Posterior cingulate gyrus (tissue), 11 donors: ENCODE measurements at places on chromosomes 2 and 18.

DNA sequence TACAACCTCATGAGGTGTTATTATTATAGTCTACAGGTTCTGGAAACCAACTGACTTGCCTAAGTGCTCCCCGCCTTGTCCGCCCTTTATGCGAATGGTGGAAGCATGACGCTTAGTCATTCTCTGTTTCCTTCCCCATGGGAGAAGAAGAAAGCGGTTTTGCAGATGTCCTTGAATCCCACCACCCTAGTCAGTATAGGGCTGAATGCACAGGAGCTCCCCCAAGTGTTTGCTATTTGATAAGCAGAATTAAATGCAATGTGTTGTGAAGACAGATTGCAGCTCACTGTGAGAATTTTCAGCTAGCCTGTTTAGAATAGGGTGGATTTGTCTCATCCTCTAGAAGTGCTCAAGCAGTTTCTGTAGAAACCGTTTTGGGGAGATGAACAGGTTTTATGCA, 652.0 kb downstream of the DCC start:
- DNase-seq: no peak

DNA sequence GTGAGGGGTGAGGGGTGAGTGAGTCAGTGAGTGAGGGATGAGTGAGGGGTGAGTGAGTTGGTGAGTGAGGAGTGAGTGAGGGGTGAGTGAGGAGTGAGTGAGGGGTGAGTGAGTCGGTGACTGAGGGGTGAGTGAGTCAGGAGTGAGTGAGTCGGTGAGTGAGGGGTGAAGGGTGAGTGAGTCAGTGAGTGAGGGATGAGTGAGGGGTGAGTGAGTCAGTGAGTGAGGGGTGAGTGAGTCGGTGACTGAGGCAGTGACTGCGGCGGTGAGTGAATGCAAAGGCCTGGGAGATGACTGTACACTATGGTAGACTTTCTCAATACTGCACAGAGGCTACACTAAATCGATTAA, 16.6 kb downstream of the THAP4 start:
- no peak for DNase-seq

- no peak for DNase-seq
Measured at GRCh38 chr18:5951515-5952091, 56.3 kb upstream of the TMEM200C start.

DNA sequence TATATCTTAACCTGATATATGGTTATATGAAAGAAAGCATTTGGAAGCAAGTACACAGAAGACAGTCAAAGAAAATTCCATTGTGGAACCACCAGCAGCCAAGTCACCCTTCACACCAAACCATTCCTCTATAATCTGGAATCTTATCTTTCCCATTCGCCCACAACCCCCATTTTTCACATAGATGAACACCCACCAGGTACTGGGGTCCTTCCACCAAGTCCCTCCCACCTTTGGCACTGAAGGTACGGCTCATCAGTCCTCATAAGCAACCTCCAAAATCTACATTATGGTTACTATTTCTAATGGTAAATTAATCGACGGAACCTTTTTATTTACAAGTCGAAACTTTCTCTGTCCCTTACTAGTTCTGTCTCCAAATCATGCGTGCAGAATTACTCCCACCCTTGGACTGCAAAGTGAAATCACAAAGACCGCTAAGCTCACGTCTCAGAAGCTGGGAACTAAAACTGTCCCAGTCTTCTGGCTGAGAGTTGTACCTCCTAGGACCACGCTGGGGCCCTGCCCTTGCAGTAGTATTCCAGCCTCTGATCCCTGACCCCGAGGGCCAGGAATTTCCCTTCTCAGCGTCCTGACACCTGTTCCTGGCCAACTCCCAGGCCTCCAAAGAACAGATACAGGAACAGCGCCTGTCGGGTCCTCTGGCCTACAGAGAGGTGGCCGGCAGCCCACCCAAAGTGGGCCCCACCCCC, 702 bp downstream of the OLA1 start:
- no peak for DNase-seq

DNA sequence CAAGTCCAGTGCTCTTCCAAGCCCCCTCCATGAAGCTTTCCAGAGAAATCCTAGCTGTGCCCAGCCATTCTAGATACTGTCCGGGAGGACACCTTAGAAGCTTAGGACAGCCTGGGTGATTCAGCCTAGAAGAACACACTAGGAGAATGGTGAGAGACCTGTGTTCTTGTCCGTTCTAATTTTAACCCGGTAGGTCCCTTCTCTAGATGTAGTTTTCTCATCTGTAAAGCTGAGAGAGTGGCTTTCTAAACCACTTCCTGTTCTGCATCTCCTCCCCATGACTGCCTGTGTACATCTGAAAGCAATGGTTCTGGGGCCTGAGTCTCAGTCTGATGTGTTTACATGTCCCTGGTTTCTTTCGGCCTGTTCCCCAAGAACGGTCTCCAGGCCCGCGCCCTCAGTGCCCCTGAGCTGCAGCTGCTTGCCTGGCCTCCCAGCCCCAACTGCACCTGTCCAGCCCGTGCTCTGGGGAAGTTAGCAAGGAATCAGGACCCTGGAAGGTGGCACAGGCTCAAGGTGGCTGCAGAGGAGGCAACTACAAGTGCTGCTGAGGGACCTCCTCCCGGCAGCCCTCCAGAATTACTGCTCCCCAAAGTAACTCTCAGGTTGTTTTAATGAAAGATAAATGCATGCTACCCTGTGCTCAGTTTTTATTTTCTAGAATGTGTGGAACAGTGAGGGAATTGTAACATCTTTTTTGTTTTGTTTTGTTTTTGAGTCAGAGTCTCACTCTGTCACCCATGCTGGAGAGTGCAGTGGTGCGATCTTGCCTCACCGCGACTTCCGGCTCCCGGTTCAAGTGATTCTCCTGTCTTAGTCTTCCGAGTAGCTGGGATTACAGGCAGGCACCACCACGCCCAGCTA, 105.9 kb downstream of the LBH start:
- DNase-seq: no peak

DNA sequence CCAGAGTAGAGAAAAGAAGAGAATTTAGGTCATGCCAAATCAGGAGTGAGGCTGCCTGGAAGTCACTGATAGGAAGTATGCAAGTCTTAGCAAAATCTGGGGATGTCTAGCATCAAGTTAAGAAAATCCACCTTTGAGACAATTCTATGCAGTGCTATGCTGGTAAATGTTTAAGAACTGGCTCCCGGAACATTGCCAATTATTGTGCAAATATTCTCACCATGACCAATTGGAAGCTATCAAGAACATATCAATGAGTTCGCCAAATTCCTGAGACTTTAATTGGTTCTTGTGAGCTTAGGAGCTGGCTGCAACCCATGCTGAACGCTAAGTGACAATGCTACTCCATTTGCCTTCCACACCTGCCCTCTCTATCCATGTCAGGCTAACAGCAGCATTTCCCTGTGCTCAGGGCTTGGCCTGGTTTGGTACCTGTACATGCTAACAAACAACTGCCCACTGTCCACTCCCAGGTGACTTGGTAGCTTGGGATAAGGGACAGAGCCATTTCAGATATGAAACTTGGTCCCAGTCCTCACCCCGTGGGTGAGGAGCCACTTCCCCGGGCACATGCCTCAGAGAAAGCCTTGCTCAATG, 172.9 kb upstream of the KLHL29 start:
- no peak for DNase-seq

- DNase-seq: no peak
Measured at GRCh38 chr2:101107241-101107640, 43.9 kb downstream of the TBC1D8 start.

DNA sequence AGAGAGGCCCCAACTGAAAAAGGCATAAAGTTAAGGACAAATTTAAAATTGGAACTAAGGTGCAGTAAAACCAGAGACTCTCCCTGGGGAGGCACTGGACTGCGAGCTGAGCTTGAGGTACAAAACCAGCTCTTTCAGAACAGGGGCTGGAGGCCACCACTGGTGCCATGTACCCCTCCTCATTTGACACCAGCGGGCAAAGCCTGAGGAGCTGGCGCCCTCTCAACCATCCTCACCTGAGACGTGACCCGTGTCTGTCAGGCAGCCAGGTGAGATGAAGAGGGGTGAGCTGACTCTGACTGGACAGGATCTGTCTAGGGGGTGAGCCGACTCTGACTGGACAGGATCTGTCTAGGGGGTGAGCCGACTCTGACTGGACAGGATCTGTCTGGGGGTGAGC, 68.5 kb downstream of the TMEM18 start:
- DNase-seq: no peak

- DNase-seq: no peak
Measured at GRCh38 chr18:76943542-76944339, 121.4 kb downstream of the ZNF236 start.

DNA sequence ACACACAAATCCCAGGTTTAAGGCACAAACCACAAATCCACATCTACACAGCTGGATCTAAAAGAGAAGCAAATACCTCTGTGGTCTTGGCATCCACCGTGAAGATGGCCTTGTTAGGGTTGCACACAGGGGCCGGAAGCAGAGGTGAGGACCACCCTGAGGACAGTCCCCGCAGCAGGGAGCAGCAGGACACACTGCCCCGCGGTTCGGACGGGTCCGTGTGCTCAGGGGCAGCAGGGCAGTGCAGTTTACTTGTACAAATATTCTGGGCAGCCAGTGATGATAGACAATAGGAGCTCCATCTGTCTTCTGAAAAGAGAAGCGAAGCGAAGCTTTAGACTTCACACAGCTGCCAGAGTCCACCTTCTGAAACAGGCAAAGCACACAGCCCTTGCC, 8.8 kb downstream of the PASK start:
- DNase-seq: no peak

GRCh38 chr18:23306822-23307221, 146.3 kb upstream of the RIOK3 start:
- no peak for DNase-seq

DNA sequence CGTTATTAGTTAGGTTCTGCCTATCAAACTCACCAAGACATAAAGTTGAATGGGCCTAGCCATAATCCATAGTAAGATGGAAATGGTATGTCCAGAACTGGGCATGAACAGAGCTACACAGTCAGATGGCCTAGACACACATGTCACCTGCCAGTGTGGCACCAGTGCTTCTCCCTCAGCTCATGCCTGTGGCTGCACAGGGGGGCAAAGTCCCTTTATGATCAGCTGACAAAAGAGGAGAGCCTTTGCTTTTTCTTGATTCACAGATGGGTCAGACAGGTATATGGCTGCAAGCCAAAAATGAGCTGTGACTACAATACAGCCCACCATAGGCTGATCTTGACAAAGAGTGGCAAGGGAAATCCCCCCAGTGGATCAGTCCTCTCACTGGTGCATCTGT, 28.3 kb upstream of the STARD7 start:
- DNase-seq: no peak

GRCh38 chr2:9207641-9208311, 1.2 kb downstream of the ASAP2 start:
- no peak for DNase-seq

- no peak for DNase-seq
Measured at GRCh38 chr18:21896732-21897336, 156.2 kb downstream of the MIB1 start.

- no peak for DNase-seq
Measured at GRCh38 chr2:161983866-161984265, 90.1 kb downstream of the DPP4 start.

DNA sequence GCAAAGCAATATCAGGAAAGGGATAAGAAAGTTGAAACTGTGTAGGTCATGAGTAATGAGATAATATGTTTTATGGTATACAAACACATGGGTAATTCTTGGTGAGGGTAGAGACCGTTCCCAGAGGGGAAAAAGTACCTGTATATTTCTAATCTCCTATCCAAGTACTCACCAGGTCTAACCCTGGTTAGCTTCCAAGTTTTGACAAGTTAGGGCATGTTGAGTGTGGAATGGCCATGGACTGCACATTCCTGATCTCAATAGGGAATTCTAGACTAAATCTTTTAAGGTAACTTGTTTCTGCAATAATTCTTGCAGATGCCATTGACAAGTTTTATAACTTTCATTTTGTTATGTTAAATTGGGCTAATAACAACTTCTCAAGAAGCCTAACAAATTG, 216.6 kb downstream of the SPAG16 start:
- DNase-seq: no peak

DNA sequence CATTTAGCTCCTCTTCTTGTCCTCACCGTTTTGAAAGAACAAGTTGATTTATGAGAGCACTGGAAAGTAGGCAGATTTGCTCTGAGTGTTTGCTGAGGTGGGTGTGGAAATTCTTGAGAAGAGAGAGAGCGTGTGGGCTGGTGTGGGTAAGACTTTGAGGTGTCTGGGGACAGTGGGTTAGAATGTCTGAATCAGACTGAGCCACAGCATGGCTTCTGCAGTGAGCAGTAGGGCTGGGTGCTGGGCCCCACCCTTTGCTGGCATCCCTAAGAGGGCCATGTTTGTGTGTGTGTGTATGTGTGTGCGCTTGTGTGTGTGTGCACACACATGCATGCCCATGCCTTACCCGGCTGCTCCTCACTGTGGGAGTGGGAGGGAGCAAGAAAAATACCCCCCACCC, 63.7 kb downstream of the COPS8 start:
- no peak for DNase-seq

- DNase-seq: no peak
Measured at GRCh38 chr2:41068740-41069139, 616.9 kb upstream of the SLC8A1 start.

- DNase-seq: no peak
Measured at GRCh38 chr2:11589316-11589940, 55.6 kb downstream of the GREB1 start.

DNA sequence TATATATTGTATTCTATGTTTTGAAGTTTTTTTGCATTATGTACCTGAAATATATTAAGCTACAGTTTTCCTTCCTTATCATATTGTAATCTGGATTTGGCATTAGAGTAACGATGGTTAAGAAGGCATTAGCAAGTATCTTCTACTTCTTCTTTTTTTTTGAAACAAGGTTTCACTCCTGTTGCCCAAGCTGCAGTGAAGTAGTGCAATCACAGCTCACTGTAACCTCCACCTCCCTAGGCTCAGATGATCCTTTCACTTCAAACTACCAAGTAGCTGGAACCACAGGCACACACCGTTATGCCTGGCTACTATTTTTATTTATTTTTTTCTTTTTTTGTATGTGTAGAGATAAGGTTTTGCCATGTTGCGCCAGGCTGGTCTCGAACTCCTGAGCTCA, 201.1 kb downstream of the ZNF804A start:
- DNase-seq: no peak

DNA sequence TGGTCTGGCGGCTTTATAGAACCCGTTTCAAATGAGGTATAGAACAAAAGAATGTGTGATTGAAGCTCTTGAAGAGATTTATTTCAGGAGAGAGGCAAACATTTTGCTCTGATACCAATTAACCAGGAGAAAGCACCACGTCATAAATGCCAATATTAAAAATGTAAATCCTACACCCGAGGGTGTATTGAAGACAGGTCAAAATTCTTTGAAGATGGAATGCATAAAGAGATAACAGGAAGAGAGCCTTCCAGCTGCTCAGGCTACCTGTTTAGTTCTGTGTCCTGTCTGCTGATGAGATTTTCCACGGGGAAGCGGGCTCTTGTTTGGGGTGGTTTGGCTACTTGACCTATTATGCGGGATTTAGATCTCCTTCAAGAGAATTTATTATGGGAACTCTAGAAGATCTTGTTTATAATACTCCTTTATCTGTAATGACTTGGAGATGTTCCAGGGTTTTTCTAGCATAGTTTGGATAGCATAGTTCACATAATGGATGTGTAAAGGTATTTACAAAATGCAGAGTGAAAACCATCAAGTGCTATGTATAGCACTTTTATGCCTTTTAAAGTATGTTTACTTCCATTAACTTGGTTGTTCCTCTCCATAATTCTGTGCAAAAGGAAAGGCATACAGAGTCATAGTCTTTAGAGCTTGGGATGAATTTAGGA, 204.5 kb upstream of the SPRED2 start:
- no peak for DNase-seq
